ENCODE measurements at places on chromosomes 5 and 9.

GRCh38 chr5:72108202-72109061, 1.2 kb downstream of the MAP1B start:
- no peak for DNase-seq

DNA sequence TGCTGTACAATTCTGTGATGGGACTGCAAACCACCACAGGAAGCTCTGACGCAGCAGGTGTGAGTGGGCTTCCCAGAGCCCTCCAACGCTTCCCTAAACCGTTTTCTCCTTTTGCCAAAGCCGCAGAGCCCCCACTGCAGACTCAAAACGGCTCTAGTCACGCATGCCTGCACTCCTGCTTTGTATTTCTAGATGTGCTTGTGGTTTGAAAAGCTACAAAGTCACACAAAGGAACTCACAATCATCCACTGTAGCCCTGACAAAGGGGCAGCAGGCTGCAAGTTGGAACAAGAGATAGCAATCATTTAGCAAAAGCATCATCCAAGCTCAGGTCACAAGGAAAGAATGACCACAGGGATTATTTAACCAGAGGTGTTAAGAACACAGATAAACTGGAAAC, 79.3 kb downstream of the PTPN3 start:
- no peak for DNase-seq

GRCh38 chr5:159913501-159913900, 2.8 kb upstream of the ADRA1B start:
- no peak for DNase-seq

DNA sequence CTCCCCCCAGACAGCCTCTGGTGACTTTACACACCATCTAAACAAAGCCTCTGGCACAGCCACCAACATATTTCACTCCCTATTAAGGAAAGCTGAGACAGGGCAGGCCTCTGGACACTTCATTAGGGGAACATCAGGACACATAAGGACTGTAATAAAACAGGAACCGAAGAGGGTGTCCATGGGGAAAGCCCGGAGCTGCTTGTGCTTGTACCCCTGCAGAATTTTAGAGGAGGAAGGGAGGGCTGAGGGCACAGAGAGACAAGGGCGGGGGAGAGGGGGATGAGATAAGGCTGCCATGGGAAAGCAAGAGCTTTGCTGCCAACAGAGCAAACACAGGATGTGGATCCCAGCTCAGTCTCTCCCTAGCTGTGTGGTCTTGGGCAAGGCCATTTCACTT, 138.4 kb downstream of the ASTN2 start:
- no peak for DNase-seq

DNA sequence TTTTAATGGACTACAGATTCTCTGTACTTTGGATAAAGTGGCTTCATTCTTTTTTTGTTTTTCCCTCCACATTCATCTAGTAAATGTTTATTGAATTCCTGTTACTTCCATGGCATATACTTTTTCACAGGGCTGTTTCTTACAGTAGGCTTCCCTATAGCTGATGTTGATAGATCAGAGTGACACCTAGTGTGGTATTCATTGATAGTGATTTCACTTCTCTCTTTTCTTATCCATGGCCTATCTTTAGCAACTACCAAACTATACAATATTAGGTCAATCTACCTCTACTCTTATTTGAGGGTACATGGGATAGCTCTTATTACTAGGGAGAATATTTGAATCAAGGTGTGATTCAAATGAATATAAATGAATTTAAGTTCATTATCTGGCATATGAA, 35.8 kb downstream of the FSD1L start:
- DNase-seq, result no peak
